Psoas muscle (tissue), 8 donors: ENCODE measurements at places on chromosomes 12 and 14. TPM values are rescaled to one million over a fixed set of nuclear protein-coding genes. Genes with fewer than 3 reads are reported as not detected.

Gene B3GNT4
- not detected for total RNA-seq

Gene GDF11
- 1.3 TPM for total RNA-seq

Gene AQP2
- total RNA-seq = not detected

Gene KRT71
- total RNA-seq = not detected

Gene TXNDC16
- 2.6 TPM for total RNA-seq

Gene LGMN
- 55.4 TPM for total RNA-seq

Gene CLEC4C
- total RNA-seq = not detected

Gene DHH
- total RNA-seq = 0.43 TPM

Gene ZFHX2
- 2.9 TPM for total RNA-seq

Gene KCNC2
- total RNA-seq = not detected

Gene KLRC4
- total RNA-seq = not detected

Gene SMIM41
- not detected for total RNA-seq

Gene KLRB1
- total RNA-seq = not detected
